ENCODE measurements at places on chromosomes 7 and 10.

GRCh38 chr7:13743226-13743625, 246.2 kb downstream of the ETV1 start:
- no peak for DNase-seq

GRCh38 chr7:156015237-156016020, 203.2 kb upstream of the SHH start:
- no peak for DNase-seq

GRCh38 chr7:31775556-31775955, 88.5 kb downstream of the PPP1R17 start:
- no peak for DNase-seq

- DNase-seq: no peak
Observed at GRCh38 chr10:78263521-78263988, 229.9 kb downstream of the RPS24 start.

- DNase-seq: no peak
Observed at GRCh38 chr10:114719311-114719710, 61.2 kb upstream of the ABLIM1 start.

DNA sequence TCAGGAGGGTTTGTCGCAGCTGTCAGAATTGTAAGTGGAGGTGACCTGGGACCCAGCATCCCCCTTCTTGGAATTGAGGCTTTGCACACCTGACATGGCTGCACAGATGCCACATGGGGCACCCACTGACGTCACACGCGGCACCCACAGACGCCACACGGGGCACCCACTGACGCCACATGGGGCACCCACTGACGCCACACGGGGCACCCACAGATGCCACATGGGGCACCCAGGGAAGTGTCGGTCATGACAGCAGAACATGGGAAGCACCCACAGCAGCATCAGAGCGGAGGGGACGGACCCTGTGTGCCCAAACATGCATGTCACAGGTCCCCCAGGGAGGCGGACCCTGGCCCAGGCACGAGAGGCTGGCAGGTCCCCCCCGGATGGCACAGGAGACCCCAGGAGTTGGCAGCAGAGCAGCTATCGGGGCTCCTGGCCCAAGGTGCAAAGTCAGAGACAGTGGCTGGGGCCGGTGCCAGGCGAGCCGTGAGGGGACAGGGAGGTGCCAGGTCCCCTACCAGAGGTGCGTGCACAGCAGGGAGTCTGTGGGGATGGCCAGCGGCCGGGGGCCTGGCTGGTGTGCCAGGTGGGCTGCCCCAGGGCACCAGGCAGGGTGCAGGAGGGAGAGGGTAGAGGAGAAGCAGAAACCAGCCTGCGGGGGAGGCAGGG, 21.1 kb downstream of the KNDC1 start:
- no peak for DNase-seq

DNA sequence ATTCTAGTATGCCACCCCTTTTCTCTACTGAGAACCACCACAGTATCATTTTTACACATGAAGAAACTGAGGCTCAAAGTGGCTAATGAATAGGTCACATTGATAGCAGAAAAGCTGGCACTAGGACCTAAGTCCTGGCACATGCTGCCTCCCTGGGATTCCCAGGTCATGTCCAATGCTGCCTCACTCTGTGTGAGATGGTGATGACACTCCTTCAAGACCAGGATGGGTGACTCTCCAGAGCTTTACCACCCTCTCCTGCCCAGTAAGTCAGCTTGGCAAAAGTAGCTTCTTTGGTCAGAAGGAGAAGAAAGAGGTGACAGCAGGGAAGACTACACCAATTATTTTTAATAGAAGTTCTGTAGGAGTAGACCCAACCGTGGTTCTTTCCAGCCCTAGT, 13.3 kb upstream of the AKR1B10 start:
- no peak for DNase-seq

DNA sequence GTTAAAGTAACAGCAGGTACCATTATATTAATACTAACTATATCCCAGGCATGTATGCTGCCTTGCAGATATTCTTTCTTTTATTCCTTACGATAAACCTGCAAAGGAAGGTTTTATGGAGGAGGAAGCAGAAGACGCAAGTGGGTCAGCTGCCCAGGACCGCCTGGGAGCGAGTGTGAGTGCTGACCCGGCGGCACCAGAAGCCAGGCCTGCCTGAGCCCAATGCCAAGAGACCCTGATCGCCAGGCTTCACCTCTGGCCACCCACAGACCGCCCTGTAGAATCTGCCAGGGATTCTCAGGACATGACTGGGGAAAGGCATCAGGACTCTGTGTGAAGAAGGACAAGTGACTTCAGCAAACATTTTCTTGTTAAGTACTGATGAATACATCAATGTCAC, 26.3 kb downstream of the PITRM1 start:
- DNase-seq: no peak

DNA sequence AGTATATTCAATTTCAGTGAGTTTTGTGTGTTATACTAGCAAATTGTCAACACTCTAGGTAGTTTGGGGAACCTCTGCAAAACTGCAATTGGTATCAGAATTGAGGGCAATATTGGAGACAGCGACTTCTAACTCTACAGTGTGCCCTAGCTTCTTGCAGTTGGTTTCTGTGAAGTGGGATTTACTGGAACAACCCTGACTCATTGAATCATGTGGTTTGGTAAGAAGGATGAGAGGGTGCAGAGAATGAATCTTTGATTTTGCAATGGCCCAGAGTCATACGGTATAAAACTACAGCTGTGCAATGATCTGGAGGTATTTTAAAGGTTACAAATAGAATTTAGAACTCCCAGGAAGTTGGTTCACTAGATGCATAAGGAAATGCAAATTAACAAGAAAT, 129.1 kb upstream of the PPP1R3A start:
- no peak for DNase-seq

GRCh38 chr10:80760914-80761371, 223.2 kb downstream of the SH2D4B start:
- DNase-seq: no peak

DNA sequence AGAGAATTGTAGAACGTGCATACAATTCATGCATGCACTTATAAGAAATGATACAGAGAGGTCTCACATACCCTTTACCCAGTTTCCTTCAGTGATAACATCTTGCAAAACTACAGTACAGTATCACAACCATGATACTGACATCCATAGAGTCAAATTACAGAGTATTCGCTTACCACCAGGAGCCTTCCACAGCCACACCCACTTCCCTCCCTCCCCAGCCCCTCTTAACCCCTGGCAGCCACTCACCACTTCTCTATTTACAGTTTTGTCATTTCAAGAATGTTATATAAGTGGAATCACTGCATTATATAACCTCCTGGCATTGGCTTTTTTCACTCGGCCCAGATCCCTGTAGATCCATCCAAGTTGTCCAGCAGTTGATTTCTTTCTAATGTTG, 143.8 kb downstream of the ZNF248 start:
- no peak for DNase-seq

DNA sequence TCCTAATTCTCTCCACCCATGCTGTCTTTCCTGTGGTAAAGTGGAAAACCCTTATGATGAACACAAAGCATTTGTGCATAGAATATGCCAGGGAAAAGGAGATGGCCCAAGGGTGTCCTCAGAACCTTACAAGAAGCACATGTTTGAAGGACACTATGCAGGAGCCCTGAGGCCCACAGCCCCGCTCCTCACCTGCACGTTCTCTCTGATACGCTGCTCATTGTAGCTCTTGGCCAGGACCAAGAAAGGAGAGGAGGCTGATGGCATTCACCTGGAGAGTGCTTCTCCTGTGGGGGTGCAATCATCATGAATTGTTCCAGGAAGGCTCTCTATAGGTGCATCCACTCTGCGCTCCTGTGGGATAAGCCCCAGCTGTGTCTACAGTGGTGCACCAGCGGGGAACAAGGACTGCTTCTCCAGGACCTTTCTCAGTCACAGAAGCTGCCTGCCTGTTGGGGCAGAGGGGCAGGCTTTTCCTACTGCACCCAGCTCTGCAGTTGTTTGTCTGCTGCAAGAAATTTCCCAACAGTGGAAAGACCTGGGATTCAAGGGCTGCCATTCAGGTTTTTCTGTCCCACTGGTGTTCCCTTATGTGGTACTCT, 19.9 kb downstream of the AKR1C2 start:
- DNase-seq: no peak

DNA sequence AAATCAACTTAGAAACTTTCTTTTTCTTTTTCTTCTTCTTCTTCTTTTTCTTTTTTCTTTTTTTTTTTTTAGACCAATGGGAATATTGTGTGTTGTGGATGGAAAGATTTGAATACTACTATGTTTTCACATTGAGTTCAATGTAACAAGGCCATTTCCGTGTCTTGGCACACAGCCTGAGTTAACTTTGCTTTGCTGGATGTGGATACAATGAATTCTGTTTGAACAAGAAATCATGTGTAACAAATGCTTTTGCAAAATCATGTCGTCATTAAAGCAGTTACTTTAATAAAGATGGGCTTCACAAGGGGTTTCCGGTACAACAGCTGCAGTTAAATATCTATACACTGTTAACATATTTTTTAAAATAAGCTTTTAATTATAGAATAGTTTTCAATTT, 13.5 kb upstream of the ENTPD1 start:
- DNase-seq: no peak

DNA sequence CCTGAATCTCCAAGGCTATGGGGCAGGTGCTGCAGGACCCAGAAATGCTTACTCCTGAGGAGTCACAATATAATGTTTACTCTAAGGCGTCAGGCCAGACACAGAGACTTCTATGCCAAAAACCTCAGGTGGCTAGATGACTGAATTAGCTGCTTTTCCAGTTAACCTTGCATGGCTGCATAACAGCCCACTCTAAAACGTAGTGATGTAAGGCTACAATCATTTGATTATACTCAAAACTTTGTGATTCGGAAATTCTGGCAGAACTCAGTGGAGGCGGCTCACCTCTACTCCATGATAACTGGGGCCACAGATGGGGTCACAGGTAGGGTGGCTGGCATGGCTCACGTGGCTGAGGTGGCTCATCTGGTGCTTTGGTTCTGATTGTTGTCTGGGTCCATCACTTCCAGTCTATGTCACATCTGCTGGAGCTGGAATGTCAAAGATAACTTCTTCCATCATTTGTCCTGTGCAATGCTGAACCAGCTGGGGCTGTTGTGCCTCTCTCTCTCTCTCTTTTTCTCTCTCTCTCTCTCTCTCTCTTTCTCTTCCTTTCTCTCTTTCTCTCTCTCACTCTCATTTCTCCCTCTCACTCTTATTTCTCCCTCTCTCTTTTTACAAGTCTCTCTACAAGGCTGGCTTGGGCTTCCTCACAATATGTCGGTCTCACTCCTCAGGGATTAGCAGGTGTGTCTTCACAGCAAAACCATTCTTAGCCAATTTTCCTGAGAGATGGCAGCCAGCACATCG, 11.8 kb downstream of the TMEM72 start:
- DNase-seq: no peak

DNA sequence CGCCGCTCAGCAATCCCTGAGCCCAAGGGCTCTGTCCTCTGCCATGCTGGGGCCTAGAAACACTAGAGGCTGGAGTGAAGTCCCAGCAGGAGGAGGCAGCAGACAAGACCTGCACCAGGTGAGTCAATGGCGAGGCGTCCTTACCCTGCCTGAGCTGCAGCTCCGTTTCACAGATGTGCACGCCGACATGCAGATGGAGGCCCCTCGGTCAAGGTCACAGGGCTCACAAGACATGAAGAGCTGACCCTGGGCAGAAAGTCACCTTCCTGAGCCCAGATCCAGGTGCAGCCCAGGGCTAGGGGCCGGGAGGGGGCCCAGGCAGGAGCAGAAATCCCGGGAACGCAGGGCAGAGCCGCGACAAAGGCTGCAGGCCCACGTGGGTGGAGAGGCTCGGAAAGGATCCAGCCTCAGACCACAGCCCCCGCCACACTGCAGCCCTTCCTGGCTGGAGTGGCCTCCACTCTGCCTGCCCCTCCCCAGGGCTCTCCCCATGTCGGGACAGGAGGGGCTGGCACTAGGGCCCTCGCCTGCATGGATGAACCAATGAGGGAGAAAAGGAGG, 23.8 kb downstream of the PDGFA start:
- no peak for DNase-seq

GRCh38 chr7:158512042-158512441, 75.6 kb downstream of the PTPRN2 start:
- DNase-seq: no peak

DNA sequence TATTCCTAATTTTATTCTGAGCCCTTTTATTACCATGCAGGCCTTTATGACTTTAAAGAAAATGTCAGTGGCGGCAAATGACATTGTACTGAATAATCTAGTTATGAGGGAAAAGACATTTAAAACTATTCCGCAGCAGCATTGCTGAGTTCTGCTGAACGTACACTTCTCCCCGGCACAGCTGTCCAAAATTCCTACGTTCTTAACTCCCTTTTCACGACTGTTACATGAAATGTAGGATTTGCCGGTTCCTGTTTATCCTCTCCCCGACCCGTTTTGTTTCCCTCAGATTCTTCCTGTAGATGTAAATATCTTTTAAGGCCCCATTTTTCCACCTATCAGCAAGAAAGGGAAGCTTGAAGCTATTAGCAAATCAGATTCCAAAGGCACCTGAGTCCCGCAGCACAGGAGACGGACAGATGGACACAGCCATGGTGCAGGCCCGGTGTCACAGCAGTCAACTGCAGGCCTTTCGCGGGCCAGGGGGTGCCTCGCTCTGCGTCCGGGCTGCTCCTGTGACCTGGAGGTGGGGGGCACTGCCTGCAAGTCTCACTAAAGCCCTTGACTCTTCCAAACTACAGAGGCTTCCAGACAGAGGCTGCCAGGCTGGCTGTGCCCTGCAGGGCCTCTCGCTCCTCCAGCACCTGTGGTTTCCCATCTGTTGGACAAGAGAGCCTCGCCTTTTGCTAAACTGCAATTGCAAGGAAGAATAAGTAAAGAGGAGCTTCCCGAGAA, 485.0 kb upstream of the MGMT start:
- no peak for DNase-seq

GRCh38 chr7:26694141-26694540, 170.2 kb downstream of the SKAP2 start:
- no peak for DNase-seq

- DNase-seq: no peak
Observed at GRCh38 chr7:141418066-141418465, 133.1 kb upstream of the AGK start.

- DNase-seq: no peak
Observed at GRCh38 chr10:44386546-44387052, 1.7 kb upstream of the CXCL12 start.

DNA sequence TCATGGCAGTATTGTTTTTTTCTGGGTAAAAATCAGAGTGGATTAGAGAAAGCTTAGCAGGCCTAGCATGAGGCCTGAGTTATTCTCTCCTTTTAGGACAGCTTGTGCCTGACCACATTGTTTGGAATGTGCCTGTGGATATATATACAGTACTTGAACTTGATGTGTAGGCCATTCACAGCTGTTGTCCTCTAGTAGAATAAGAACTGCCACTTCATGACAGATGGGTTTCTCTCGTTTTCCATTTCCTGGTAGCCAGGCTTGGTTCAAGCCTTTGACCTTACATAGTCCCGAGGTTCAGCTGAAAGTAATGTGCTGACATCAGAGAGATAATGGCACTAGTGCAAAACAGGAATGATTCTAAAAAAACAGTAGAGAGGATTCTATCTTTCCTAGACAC, 473.9 kb downstream of the AUTS2 start:
- DNase-seq: no peak

DNA sequence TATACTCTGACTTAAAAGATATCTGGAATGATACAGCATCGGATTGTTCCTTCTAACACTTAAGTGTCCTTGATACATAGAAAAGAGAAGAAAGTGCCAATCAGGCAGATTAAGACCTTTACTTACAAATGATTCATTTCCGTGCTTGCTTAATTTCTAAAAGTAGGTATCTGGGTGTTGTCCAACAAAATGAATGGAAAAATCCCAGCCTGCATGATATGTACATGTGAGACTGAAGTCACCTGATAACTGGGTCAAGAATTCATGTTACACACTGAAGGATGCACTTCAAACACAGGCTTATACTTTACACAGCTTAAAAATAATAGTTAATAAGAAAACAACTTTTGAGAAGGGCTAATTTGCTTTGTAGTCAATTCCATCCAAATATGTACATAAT, 25.2 kb upstream of the PLXDC2 start:
- DNase-seq: no peak

GRCh38 chr7:147818317-147818716, 772.2 kb upstream of the C7orf33 start:
- no peak for DNase-seq
